ENCODE measurements at places on chromosomes 7 and 10.

- DNase-seq: no peak
These were observed 92.2 kb upstream of the ZPBP start for GRCh38 chr7:50185208-50185607.

GRCh38 chr7:128032605-128033235 is 1.5 kb upstream of the LRRC4 start:
- DNase-seq: no peak

GRCh38 chr7:25894002-25894901 is 257.7 kb upstream of the NFE2L3 start:
- DNase-seq: no peak

DNA sequence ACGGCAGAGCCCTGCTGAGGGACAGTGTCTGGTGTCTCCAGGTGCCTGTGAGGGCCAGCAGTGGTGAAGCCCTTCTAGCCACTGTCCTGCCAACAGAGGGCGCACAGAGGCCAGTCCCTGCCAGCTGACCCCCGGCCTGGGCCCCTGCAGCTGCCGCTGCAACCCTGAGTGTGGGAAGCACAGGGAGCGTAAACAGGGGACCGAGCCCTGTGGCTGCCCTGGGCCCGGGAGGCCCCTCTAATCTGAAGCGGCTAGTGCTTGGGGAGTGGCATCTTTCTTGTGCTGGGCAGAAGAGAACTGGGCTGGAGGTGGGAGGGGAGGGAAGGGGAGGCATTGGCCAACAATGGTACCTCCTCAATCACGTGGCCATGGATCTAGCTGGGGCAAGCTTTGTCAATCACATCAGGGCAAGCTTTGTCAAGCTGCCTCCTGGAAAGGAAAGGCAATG is 34.6 kb downstream of the TRIM8 start:
- DNase-seq: no peak

DNA sequence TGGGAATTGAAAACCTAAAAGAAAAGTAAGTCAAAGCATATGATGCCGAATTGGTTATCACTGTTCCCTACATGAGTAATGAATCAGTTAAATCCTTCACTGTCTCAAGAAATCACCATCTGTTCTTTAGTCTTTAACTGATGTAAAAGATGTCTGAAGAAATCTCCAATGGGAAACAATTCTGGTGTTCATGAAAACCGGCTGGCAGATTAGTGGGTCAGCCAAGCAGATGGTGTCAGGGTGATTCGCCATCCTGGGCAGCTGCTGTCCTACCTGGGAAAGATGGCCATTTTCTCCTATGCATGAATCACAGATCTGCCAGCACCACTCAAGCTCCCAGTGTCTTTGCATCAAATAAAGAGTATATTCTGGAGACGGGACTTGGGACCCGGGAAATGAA is 925.2 kb upstream of the GHITM start:
- DNase-seq: no peak

Data from NCI-H187 (cell line).